ENCODE measurements at places on chromosomes 1 and 21.

- H3K27me3 ChIP-seq = peaks cover 45% of the 10 kb centered on the region
- no peaks in the 10 kb centered on the region for H3K36me3 ChIP-seq
- no peak for DNase-seq
- no peak overlapping the region for H3K4me3 ChIP-seq
Measured at GRCh38 chr1:165284454-165284853, 72.1 kb downstream of the LMX1A start.

- H3K27ac ChIP-seq = no peak overlapping the region
- no peak for DNase-seq
- H3K4me3 ChIP-seq = no peak overlapping the region
- no peaks in the 10 kb centered on the region for H3K4me1 ChIP-seq
- H3K36me3 ChIP-seq = no peaks in the 10 kb centered on the region
Measured at GRCh38 chr21:39051588-39051949, 131.7 kb downstream of the PSMG1 start.

GRCh38 chr1:117365350-117366176, 1.7 kb upstream of the MAN1A2 start:
- DNase-seq = no peak
- peak overlapping the region; percentile 97 for H3K27ac ChIP-seq
- no peaks in the 10 kb centered on the region for H3K36me3 ChIP-seq
- no peaks in the 10 kb centered on the region for H3K27me3 ChIP-seq
- peak overlapping the region; percentile 65 for H3K4me3 ChIP-seq

DNA sequence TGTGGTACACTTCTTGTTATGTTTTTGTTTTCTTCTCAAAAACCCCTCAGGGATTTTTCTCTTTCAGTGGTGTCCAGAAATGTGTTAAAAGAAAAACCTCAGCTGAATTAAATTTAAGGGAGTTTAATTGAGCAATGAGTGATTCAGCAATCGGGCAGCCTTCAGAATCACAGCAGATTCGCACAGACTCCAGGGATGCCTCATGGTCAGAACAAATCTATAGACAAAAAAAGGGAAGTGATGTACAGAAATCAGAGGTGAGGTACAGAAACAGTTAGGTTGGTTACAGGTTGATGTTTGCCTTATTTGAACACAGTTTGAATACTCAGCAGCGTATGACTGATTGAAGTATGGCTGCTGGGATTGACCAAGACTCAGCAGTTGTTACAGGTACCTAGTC, 86.2 kb downstream of the TLR5 start:
- H3K4me1 ChIP-seq = no peaks in the 10 kb centered on the region
- no peak for DNase-seq
- H3K4me3 ChIP-seq = no peak overlapping the region
- no peak overlapping the region for H3K27ac ChIP-seq

DNA sequence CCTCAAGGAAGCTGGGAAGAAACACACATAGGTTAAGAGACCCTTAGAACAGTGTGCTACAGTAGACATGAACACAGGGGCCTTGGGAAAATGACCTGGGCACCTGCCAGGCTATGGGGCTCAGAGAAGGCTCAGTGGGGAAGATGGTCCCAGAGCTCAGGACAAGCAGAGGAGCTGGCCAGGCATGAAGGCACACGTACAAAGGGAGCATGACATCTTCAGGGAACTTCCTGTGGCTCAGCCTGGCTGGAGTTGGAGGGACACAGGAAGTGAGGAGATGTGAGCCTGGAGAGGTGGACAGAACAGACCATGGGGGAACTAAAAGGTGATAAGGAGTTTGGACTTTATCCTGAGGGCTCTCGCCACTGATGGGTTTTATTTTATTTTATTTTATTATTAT, 3.8 kb upstream of the SLC50A1 start:
- no peaks in the 10 kb centered on the region for H3K27me3 ChIP-seq
- H3K4me1 ChIP-seq = peaks cover 77% of the 10 kb centered on the region
- H3K36me3 ChIP-seq = peaks cover 33% of the 10 kb centered on the region

Measured in HCT116 (cell line).